ENCODE measurements at places on chromosomes 1 and 21. TPM values are rescaled to one million over a fixed set of nuclear protein-coding genes. Genes with fewer than 3 reads are reported as not detected.

DNA sequence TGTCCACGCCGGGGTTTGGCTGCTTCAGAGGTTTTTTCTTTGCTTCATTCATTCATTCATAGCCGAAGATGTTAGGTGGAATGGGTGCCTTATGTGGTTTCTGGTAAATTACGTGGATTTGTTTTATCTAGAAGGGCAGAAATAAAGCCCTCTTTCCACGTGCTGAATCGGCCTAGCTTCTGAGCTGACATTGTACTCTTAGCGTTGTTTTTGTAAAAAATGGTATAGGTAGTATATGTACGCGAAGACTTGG lies 1.5 kb downstream of the GALNT2 start:
- H3K4me3 ChIP-seq: peak overlapping the region; percentile 38
- no peak overlapping the region for H3K27ac ChIP-seq
- no peaks in the 10 kb centered on the region for H3K36me3 ChIP-seq
- DNase-seq: no peak
- H3K4me1 ChIP-seq: peaks cover 1% of the 10 kb centered on the region

DNA sequence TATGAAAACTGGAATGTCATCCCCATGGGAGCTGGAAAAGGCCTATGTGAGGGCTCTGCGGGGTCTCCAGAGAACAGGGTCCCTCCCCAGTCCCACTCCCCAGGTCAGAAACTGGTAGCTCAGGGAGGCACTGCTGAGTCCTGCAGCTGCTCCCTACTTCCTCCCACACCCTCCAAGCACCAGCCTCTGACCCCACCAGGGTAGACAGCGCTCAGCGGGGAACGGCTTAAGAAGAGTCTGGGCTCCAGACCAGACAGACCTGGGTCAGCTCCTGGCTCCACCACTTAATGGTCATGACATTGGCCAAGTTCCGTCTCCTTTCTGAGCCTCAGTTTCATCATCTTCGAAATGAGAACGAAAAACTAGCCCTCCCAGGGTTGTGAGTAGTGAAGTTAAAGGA lies 7.2 kb downstream of the LRP8 start:
- H3K27ac ChIP-seq: no peak overlapping the region
- no peaks in the 10 kb centered on the region for H3K27me3 ChIP-seq
- no peak overlapping the region for H3K4me3 ChIP-seq
- DNase-seq: no peak
- H3K4me1 ChIP-seq: no peaks in the 10 kb centered on the region
- no peaks in the 10 kb centered on the region for H3K36me3 ChIP-seq

DNA sequence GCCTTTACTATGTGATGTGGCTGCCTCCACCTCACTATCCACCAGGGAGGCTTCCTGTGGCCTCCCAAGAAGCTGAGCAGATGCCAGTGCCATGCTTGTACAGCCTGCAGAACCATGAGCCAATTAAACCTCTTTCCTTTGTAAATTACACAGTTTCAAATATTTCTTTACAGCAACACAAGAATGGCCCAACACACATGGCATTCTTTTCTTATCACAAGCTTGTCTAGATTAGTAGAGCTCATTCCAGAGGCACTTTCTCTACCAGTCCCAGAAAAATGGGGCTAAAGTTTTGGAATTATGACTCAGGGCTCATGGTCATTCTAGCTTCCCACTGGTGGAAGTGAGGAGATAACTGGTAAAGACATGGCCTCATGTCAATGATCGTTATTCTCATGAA lies 655.2 kb downstream of the LMO4 start:
- no peak overlapping the region for H3K27ac ChIP-seq
- no peaks in the 10 kb centered on the region for H3K36me3 ChIP-seq
- H3K27me3 ChIP-seq: no peaks in the 10 kb centered on the region
- H3K4me1 ChIP-seq: no peaks in the 10 kb centered on the region
- no peak for DNase-seq

DNA sequence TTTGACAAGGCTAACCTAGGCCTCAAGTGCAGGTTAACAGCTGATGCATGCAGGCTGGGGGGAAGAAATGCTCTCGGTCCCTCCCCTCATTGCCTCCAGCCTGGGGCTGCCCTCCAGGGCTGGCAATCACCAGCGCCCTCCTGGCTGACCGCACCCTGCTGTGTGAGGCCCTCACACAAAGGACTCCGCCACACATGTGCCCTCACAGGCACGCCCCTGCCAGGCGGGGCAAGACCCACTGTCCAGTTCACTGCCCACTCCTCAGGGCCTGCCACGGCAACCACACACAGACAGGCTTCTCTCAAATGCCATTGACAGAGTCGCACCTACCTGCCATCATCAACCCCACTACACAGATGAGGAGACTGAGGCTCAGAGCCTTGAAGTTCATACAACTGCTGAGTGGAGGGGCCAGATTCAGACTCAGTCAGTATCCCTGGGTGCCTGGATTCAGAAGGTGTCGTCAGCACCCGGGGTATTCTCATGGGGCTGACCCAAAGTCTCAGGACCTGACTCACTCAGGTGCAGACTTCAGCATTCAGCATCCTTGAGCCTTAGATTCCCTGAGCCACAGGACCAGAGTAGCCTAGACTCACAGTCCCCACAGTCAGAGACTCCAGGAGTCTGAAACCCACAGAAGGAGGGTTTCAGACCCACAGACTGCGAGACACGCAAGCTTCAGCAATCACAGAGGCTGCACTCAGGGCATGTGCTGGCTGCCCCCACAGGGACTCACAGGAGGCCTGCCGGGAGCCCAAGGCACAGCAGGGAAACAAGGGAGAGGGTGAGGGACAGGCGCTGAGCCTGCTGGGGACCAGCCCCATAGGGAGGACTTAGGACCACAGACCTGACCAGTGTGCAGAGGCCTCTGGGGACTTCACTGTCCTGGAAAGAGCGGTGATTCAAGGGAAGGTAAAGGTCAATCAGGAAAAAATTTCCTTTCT lies 458.0 kb downstream of the MATN1 start:
- no peaks in the 10 kb centered on the region for H3K27me3 ChIP-seq
- H3K4me1 ChIP-seq: no peaks in the 10 kb centered on the region
- H3K36me3 ChIP-seq: no peaks in the 10 kb centered on the region
- no peak overlapping the region for H3K27ac ChIP-seq

DNA sequence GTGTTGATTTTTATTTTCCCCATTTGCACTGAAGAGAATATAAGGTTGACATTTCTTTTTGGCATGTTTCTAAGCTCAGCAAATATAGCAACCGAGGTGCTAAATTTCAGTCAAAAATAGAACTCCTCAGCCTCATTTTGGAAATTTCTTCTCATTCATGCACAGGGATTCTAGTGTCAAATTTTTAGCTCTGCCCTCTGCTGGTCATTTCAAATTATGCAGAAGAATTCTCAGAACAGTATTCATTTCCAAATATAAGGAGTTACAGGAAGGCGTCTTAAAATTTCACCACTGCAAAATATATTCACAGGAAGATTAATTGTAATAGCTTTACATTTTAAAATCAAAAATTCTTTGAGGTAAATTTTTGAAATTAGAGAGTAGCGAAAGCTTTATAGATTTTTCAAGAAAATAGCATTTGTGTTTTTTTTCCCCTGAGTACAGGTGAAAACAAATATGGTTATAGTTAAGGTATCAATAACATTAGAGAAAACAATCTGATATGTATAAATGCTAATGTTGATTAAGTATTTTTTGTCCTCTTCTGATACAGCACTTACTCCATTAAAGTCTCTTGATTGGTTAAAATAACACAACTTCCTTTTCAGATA lies 57.9 kb downstream of the FMN2 start:
- H3K27me3 ChIP-seq: no peaks in the 10 kb centered on the region
- no peaks in the 10 kb centered on the region for H3K36me3 ChIP-seq
- H3K4me1 ChIP-seq: no peaks in the 10 kb centered on the region
- no peak overlapping the region for H3K27ac ChIP-seq
- no peak overlapping the region for H3K4me3 ChIP-seq

CBS gene
- polyA plus RNA-seq: 10.2 TPM

HCRTR1 gene
- not detected for polyA plus RNA-seq

KRTAP10-1 gene
- not detected for polyA plus RNA-seq

CLCA2 gene
- 0.81 TPM for polyA plus RNA-seq

SPATA1 gene
- not detected for polyA plus RNA-seq
